ENCODE measurements at places on chromosomes 16 and 17. TPM values are rescaled to one million over a fixed set of nuclear protein-coding genes. Genes with fewer than 3 reads are reported as not detected.

Gene KRT17
- not detected for total RNA-seq

DNA sequence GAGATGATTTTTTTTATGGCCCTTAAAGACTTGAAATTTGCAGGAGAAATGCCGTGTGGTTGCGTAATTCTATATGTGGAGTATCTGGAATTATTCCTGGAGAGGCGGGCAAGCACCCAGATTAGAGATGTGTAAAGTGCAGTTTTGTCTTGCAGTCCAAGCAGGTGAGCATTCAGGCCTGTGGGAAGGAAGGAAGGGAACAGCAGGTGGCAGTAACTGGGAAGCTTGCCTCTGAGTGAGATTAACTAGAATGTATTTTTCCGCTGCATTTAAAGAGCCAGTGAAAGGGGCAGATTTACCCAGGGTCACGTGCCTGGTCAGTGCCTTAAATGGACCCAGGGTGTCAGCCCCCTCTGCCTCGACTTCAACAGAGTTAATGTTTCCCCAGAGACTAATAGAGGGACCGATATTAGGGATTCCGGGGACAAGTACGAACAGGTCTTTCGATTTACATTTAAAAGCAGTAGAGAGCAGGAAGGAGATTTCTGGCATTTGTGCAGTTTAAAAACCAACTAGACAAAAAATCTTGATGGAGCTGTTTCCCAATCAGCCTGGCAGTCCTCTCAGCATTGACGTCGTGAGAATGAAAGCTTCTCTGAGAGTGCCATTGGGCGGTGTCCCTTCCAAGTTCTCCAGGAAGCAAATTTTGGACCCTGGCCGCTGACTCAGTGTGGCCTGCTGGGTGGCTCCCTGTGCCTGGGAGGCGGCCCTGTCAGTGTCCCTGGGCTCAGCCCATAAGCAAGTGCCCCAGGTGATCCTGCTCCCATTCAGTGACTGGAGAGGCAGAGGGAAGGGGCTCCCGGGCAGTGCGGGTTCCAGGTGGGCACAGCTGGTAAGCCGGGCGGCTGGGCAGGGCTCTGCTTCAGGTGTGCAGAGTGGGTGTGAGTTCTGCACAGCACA lies 38.2 kb downstream of the KSR1 start:
- peak; percentile 82 for DNase-seq

DNA sequence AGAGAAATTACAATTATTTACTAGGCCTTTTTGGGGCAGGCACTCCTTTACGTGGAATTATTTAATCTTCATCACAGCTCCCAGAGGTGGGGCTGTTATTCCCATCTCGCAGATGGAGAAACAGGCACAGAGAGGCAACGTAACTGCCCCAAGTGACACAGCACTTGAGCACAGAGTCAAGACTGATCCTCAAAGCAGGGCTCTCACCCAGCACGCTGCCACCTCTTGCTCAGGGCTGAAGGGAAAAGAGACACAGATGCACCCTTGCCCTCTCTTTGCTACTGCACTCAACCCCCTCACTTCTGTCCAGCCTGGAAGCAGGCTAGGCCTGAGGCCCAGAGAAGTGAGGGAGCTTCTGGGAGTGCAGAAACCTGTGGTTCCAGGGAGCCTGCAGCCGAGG lies 4.4 kb downstream of the ADAM11 start:
- peak; percentile 33 for DNase-seq

GRCh38 chr17:80868022-80868609 lies 123.5 kb upstream of the CHMP6 start:
- DNase-seq: peak; percentile 11

Gene CX3CL1
- total RNA-seq: 15.2 TPM

- no peak for DNase-seq
Observed at GRCh38 chr17:79933863-79934652, 94.8 kb upstream of the CBX4 start.

DNA sequence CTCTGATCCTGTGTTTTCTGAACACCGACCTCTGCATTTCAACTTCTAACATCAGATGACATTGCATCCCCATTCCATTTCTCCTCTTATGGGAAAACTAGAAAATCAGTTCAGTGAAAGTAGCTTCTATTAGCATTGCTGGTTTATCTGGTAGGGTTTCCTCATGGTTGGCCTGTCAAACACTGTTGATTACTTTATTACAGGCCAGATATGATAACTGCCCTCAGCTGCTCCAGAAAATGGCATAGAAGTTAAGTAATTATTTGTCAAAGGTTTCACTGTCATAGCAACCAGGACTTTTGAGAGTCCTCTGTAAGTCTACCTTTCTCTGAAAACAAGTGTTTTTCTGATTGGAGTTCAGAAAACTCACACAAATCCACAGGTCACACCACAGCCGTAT lies 3.0 kb downstream of the GFOD2 start:
- DNase-seq: no peak

GRCh38 chr16:25060920-25061319 lies 45.8 kb upstream of the ARHGAP17 start:
- no peak for DNase-seq

- no peak for DNase-seq
Observed at GRCh38 chr17:15288859-15289258, 23.7 kb upstream of the PMP22 start.

GRCh38 chr16:65601781-65602180 lies 479.9 kb upstream of the CDH11 start:
- DNase-seq: no peak

GRCh38 chr17:77637818-77638575 lies 320.5 kb upstream of the TNRC6C start:
- no peak for DNase-seq

Gene TMEM97
- total RNA-seq: 2.3 TPM

Gene SHISA6
- total RNA-seq: 0.46 TPM

- no peak for DNase-seq
Observed at GRCh38 chr16:19011169-19011731, 27.5 kb downstream of the TMC7 start.

DNA sequence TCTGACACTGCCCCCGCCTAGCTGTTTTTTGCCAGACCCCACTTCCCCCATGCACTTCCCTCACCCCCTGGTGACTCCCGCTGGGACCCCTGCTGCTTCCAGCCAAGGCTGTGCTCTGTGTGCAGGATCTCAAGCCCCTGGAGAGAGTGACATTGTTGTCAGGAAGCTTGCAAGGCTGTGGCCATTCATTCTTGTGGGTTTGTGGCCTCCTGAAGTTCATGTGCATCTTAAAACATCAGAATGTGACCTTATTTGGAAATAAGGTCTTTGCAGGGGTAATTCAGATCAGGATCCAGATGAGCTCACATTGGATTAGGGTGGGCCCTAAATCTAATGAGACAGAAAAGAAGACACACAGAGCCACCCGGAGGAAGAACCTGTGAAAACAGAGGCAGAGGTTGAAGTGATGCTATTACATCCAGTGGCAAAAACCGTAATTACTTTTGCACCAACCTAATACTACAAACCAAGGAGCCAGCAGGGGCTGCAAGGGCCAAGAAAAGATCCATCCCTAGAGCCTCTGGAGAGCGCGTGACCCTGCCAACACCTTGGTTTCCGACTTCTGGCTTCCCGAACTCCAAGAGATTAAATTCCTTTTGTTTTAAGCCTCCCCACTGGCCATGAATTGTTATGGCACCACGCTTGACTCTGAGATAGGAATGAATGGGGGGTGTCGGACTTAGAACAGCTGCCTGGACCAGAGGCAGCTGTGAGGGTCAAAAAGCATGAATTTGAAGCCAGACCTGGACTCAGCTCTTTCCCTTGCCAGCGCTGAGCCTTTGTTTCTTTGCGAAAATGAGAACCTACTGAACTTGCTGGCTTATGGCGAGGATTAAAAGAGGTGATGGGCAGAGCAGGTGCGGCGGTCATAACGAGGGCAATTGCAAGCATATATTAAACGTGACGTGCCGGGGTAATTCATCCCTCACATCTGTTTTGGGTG lies 75.5 kb downstream of the BMERB1 start:
- no peak for DNase-seq

GRCh38 chr16:11781773-11782172 lies 15.3 kb downstream of the ZC3H7A start:
- DNase-seq: no peak

Gene GP1BA
- total RNA-seq: not detected

DNA sequence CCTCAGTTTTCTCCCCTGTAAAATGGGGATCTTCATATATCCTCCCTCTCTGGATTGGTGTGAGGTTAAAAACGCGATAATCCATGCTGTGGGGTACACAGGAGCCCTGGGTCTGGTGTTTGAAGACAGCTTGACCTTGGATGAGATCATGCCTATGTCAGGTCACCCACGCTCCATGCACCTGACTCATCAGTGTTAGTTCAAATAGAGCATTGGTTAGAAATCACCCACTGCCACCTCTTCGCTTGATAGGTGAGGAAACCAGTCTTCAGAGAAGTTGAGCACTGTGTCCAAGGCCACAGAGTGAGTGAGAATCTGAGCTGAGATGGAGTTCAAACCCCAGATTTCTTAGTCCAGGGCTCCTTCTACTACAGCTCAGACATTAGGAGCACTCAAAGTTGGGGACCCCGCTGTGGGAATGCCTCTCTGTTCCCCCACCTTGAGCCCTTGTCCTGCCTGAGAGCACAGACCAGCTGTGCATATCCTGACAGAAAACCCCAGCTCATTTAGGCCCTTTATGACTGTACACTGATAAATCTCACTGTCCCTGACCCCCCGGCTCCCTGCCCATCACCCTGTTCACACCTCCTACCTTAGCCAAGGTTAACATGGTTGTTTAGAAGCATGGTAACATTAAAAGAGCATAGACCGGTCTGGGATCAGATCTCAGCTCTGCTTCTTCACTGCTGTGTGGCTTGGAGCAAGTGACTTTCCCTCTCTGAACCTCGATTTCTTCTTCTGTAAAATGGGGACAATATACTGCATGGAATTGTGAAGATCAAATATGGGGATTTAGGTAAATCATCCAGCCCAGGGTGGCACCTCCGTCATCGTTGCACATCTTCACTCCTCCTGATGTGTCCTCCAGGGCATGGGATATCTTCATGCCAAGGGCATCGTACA lies 22.4 kb upstream of the LGALS9 start:
- DNase-seq: no peak

Gene ERBB2
- total RNA-seq: 68.7 TPM

DNA sequence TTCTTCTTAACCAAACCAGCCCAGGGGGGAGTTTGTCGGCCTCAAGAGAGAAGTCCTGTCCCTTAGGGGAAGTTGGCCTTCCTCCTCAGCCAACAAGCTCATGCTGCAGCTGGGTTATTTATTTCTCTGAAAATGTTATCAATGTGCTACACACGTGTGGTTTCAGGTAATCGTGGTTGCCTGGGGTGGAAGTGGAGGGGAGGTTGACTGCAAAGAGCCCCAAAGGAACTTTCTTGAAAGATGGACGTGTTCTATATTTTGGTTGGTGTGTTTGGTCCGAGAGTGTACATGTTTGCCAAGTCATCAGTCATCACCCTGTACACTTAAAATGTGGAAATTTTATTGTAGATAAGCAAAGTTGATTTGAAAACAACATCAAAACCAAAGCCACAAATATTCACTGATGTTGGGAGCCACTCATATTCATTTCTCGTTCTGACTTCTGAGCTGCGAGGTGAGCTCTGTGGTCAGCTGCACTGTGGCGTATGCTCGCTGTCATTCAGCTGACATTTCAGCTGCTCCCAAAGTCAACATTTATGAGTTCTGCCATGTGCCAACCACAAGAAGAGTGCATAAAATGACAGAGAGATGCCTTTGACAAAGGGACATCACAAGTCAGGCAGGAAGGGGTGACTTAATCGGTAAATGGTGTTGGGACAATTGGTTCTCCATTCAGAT lies 26.5 kb upstream of the ADGRG1 start:
- DNase-seq: no peak

DNA sequence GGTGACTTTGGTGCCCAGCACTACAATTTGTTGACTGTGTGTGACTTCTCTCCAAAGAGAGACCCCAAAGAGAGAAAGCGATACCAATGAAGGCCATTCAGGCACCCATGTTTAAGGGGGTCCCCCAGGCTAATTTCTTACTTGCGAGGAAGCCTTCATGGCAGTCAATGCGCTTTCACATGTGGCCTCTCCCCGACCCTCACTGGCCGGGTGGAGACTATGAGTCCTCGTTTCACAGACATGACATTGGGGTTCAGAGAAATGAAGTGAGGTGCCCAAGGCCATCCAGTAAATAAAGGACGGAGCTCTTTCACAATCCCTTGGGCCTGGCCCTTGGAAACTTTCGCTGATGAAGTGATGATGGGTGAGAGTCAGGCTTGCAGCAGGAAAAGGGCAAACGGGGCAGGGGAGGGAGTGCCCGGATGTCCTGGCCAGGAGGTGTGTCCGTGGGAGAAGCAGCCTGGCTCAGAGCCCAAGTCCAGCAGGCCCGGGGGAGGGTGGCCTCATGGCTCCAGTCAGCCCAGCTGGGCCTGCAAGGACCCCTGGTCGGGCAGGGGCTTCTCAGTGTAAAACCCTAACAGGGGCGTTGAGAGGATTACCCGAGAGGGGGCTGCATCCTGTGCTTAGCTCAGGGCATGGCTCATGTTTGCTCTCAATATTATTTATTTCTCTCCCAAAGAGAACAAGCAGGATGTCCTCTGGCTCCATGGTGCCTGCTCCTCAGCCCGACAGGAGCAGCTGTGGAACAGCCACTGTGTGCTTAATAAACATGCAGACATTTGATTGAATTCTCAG lies 14.7 kb downstream of the TBX2 start:
- peak; percentile 52 for DNase-seq

DNA sequence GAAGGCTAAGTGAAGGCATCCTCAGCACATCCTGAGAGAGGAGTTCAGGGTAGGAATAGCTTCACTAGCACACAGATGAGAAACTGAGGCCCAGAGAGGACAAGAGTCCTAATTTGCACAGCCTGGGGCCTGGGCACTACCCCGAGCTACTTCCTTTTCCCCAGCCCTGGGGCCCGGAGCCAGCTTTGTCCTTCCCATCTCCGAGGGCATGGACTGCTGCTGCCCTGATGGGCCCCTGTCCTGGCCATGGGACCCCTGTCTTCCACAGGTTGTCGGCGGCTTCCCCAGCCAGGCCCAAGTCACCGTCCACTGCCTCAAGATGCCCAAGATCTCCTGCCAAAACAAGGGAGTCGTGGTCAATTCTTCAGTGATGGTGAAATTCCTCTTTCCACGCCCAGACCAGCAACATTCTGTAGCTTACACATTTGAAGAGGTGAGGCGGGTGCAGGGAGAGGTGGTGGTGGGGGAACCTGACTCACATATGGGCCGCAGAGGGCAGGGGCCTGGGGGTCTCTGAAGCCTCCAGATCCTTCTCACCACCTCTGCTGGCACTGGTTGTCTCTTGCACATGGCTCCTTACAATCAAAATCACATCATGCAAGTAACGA lies 11.4 kb upstream of the NLRC5 start:
- DNase-seq: no peak

- DNase-seq: no peak
Observed at GRCh38 chr17:15194859-15195277, 70.3 kb downstream of the PMP22 start.

Gene CHD9NB
- 1.4 TPM for total RNA-seq

DNA sequence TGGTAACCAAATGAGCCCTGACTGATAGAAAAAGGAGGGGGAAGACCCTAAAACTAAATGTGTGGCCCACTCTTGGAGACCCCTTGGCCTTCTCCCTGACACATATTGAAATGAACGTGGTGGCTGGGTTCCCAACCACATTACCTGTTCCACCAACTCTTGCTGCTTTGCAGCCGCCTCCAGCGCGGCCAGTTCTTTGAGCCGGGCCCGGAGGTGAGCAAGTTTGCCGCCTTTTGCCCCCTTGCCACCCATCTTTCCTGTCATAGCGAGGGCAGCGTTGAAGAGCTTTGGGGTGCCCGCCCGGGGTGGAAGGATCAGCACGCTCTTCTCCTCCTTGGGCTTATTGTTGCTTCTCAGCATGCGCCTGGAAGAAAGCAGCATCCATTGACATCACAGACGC lies 83.2 kb downstream of the CNGB1 start:
- no peak for DNase-seq

GRCh38 chr17:40322358-40323315 lies 13.7 kb downstream of the RARA start:
- DNase-seq: peak; percentile 87

- DNase-seq: no peak
Observed at GRCh38 chr17:30821871-30822723, 2.4 kb downstream of the CRLF3 start.

Gene CD79B
- total RNA-seq: 6.9 TPM

All from Right ventricle myocardium inferior (tissue), 1 donor.